Gastroesophageal sphincter (tissue), 4 donors: ENCODE measurements at places on chromosomes 5 and 9. TPM values are rescaled to one million over a fixed set of nuclear protein-coding genes. Genes with fewer than 3 reads are reported as not detected.
A peak's percentile ranks its signal among the peaks of the same experiment; 100 is the strongest.

DNA sequence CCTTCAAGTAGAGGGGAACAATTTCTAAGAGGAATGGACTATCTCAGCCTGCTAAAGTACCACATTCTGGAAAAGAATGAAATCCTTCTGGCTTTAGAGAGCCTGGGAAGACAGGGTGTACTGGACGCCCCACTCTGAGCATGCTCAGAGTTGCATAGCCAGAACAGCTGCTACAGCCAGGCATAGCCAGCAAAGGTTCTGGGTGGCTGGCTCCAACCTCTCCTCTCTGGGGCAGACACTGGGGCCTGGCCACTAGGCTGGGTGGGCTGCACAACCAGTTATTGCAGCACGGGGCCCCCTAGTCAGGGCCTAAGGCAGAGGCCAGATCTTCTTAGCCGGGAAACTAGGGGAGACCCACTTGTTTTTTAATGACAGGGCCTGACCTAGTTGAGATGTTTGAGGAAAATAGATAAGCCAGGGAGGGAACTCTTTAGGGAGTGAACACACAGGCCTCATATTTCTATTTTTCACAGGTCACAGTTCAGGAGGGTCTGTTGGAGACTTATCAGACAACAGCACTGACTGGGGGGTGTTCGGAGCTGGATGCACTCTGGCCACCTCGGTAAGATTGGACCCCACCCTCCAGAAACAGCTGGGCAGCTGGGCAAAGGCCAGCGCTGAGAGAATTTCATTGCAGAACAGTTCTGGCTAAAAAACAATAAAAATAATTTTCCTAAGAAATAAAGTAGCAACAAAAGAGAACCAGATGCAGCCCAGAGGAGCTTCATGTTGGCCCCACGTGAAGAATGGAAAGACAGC, 142.9 kb downstream of the LPAR1 start:
- H3K4me3 ChIP-seq = no peak overlapping the region
- no peaks in the 10 kb centered on the region for H3K36me3 ChIP-seq
- ATAC-seq = peak; percentile 91
- H3K4me1 ChIP-seq = peaks cover 8% of the 10 kb centered on the region
- H3K27me3 ChIP-seq = no peaks in the 10 kb centered on the region

GRCh38 chr5:81884871-81885270, 87.0 kb upstream of the ATG10 start:
- no peaks in the 10 kb centered on the region for H3K4me1 ChIP-seq
- H3K27ac ChIP-seq = no peak overlapping the region
- no peak for ATAC-seq
- no peaks in the 10 kb centered on the region for H3K27me3 ChIP-seq
- no peaks in the 10 kb centered on the region for H3K36me3 ChIP-seq

GRCh38 chr9:109813303-109813702, 33.3 kb downstream of the PALM2AKAP2 start:
- peaks cover 11% of the 10 kb centered on the region for H3K4me1 ChIP-seq
- no peak overlapping the region for H3K4me3 ChIP-seq
- H3K27ac ChIP-seq = no peak overlapping the region
- no peak for ATAC-seq
- H3K36me3 ChIP-seq = no peaks in the 10 kb centered on the region

GRCh38 chr9:97740848-97741821, 44.0 kb upstream of the XPA start:
- ATAC-seq = peak; percentile 91
- H3K27ac ChIP-seq = peak overlapping the region; percentile 68
- peaks cover 41% of the 10 kb centered on the region for H3K27me3 ChIP-seq
- H3K4me3 ChIP-seq = peak overlapping the region; percentile 50

- H3K36me3 ChIP-seq = no peaks in the 10 kb centered on the region
- no peak overlapping the region for H3K4me3 ChIP-seq
- ATAC-seq = no peak
Observed at GRCh38 chr9:132485393-132485792, 75.4 kb downstream of the CFAP77 start.

DNA sequence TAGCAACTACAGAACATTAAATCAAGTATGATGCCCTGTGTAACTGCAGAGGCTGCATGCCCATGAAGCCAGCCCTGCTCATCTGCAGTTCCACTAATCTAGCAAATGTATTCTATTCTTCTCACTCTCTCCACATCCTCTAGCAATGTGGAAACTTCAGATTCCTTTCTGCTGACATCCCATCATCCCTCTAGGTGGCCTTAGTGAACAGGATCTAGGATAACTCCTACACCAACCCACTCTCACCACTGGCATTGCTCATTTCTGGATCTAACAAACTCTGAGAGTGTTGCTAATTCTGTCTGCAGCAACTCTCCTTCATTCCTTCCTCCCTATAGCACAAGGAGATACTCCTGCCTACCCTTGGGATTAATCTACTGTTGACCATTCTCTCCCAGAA, 80.8 kb downstream of the FAM81B start:
- no peaks in the 10 kb centered on the region for H3K4me1 ChIP-seq
- no peak overlapping the region for H3K4me3 ChIP-seq
- no peak for ATAC-seq
- peaks cover 3% of the 10 kb centered on the region for H3K36me3 ChIP-seq
- no peaks in the 10 kb centered on the region for H3K27me3 ChIP-seq
- H3K27ac ChIP-seq = no peak overlapping the region

- peaks cover 6% of the 10 kb centered on the region for H3K27me3 ChIP-seq
- no peak for ATAC-seq
- peak overlapping the region; percentile 27 for H3K4me3 ChIP-seq
- no peaks in the 10 kb centered on the region for H3K36me3 ChIP-seq
Observed at GRCh38 chr5:54844905-54845566, 140.4 kb downstream of the ESM1 start.

DNA sequence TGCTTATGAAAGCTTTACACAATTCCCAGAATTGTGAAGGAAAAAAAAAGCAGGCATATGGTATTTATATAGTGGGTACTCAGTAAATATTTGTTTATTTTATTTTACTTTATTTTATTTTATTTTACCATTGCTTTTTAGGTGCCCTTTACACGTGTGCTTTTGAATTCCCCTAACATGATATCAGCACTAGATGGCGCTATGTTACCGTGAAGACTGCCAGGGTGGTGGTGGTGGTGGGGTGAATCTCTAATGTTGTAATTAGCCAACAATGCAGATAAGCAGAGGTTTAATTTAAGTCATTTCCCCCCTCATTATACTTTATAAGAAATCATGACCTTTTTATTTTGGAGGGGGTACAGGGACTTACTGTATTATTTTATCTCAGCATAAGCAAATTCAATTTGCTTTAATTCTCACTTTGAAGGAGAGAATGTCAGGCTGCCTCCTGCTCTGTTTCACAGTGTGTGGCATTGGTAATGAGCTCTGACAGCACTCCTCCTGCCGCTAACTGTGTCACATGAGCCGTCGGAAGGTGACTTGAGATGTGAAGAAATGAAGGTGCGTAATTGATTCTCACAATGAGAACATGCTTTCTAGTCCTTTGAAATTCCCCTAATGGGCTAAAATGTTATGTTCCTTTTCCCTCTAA, 165.6 kb downstream of the YTHDC2 start:
- H3K4me3 ChIP-seq = no peak overlapping the region
- no peaks in the 10 kb centered on the region for H3K36me3 ChIP-seq
- no peak overlapping the region for H3K27ac ChIP-seq

DNA sequence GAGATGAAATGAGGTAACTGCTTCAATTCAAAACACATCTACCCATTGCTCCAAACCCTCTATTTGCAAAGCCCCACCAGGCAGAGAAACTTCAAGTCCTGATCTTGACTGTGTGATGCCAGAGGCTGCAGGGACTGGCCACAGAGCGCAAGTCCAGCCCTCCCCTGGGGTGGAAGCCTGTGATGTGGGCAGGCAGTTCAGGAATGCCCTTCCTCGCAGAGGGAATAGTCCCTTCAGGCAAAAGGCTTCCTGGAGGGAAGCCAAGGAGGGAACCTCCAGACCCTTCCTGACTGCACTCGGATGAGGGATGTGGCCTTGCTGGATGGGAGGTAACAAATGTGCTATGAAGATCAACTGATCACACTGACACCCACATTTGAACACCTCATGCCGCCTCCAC, 131.2 kb downstream of the SLIT3 start:
- H3K27ac ChIP-seq = no peak overlapping the region
- H3K27me3 ChIP-seq = no peaks in the 10 kb centered on the region
- no peak for ATAC-seq
- H3K4me1 ChIP-seq = peaks cover 25% of the 10 kb centered on the region
- H3K4me3 ChIP-seq = no peak overlapping the region
- H3K36me3 ChIP-seq = no peaks in the 10 kb centered on the region

GRCh38 chr5:52731274-52732027, 56.3 kb upstream of the ITGA1 start:
- H3K27me3 ChIP-seq = no peaks in the 10 kb centered on the region
- peaks cover 8% of the 10 kb centered on the region for H3K4me1 ChIP-seq
- no peak overlapping the region for H3K4me3 ChIP-seq

DNA sequence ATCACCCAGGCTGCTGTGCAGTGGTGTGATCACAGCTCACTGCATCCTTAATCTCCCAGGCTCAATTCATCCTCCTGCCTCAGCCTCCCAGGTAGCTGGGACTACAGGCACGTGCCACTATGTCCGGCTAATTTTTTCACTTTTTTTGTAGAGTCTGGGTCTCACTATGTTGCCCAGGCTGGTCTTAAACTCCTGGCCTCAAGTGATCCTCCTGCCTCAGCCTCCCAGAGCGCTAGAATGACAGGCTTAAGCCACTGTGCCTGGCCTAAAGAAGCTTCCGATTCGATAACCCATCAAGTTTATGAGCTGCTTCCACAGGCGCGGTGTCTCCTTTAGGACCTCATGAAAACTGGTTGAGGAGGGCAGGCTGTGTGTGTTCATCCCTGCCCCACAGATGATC, 16.2 kb downstream of the COL27A1 start:
- H3K27ac ChIP-seq = no peak overlapping the region
- no peak for ATAC-seq

GRCh38 chr5:78482948-78483347, 122.5 kb downstream of the SCAMP1 start:
- H3K36me3 ChIP-seq = peaks cover 4% of the 10 kb centered on the region
- no peak overlapping the region for H3K4me3 ChIP-seq
- H3K27ac ChIP-seq = no peak overlapping the region
- no peak for ATAC-seq

DNA sequence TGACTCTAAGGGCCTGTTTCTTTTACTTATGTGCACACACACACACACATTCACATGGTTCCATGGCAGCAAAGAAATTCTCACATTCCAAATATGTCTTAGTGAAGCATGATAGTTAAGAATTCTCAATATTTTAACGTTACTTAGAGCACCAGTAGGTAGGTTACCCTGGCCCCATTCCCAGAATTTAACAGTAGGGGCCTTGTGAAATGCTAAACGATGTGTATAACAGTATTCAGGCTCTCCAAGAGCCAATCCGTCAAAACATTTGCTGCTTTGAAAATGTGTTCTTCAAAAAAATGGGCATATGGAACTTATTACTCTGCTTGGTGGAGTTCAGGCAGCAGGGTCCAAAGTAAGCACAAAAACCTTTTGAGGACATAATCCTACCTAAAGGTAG, 93.7 kb upstream of the DAB2 start:
- peak overlapping the region; percentile 50 for H3K27ac ChIP-seq
- H3K36me3 ChIP-seq = no peaks in the 10 kb centered on the region
- H3K27me3 ChIP-seq = no peaks in the 10 kb centered on the region
- ATAC-seq = no peak
- peaks cover 33% of the 10 kb centered on the region for H3K4me1 ChIP-seq
- H3K4me3 ChIP-seq = no peak overlapping the region

DNA sequence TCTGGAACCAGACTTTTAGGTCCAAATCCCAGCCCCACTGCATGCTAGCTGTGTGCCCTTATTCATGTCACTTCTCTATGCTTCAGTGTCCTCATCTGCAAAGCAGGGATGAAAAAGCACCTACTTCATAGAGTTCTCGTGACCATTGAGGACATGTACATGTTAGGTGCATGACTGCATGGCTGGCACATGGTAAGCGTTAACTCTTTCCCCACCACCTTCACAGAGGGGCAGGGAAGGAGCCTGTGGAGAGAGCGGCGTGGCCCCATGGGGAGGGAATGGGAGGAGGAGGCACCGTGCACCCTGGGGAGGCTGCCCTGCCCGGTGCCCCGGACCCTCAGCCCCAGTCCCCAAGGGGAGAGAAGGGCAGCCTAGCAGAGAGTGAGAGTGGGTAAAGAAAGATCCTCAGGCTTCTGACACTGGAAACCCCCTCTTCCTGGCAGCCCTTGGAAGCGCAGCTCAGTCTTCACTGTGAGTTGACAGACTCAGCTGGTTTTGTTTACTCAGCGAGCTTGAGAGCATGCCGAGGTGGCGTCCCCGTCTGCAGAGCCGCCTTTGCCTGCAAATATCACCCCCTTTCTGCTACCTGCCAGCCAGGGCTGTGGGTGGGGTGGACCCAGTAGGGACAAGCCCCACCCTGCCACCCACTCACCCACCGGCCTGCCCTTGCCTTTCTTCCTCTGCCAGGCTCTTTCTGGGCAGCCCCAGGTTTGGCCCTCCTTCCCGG, 10.6 kb upstream of the ANGPTL2 start:
- H3K4me3 ChIP-seq = no peak overlapping the region
- peak overlapping the region; percentile 87 for H3K27ac ChIP-seq
- no peaks in the 10 kb centered on the region for H3K36me3 ChIP-seq
- H3K4me1 ChIP-seq = peaks cover 88% of the 10 kb centered on the region
- no peak for ATAC-seq
- no peaks in the 10 kb centered on the region for H3K27me3 ChIP-seq

- ATAC-seq = no peak
- H3K27me3 ChIP-seq = no peaks in the 10 kb centered on the region
- H3K4me1 ChIP-seq = peaks cover 56% of the 10 kb centered on the region
- H3K36me3 ChIP-seq = no peaks in the 10 kb centered on the region
- H3K27ac ChIP-seq = no peak overlapping the region
Observed at GRCh38 chr9:113533335-113534225, 70.1 kb downstream of the RGS3 start.

DNA sequence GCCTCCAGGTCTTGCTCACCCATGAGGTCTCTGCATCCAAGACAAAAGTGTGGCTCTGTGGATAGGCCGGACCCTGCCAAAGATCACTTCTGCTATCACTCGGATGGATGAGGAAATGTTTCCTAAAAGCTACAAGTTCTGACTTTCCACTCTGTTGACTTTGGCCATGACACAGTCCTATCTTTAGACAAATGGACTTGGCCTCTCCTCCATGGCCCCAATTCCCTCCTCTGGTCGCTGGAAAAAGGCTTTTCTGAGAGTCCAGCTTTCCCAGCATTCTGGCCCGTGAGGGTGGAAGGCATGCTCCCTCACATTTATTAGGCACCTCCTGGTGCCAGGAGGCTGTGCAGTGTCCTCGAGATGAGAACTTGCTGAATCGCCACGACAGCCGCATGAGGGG, 83.1 kb downstream of the COL27A1 start:
- H3K27me3 ChIP-seq = no peaks in the 10 kb centered on the region
- peaks cover 8% of the 10 kb centered on the region for H3K36me3 ChIP-seq
- H3K4me3 ChIP-seq = no peak overlapping the region

GRCh38 chr5:139205124-139205523, 7.0 kb upstream of the SIL1 start:
- no peak overlapping the region for H3K27ac ChIP-seq
- no peaks in the 10 kb centered on the region for H3K4me1 ChIP-seq
- no peak overlapping the region for H3K4me3 ChIP-seq
- H3K27me3 ChIP-seq = no peaks in the 10 kb centered on the region
- no peaks in the 10 kb centered on the region for H3K36me3 ChIP-seq
- ATAC-seq = no peak

Gene FEM1C
- total RNA-seq = 73.9 TPM

Gene KIF27
- total RNA-seq = 3.9 TPM

Gene BRIX1
- 34.7 TPM for total RNA-seq

Gene TJP2
- total RNA-seq = 79.9 TPM

Gene PCDHGB2
- total RNA-seq = 15.6 TPM

Gene PRKACG
- not detected for total RNA-seq

Gene QRFP
- total RNA-seq = not detected

Gene IFNW1
- not detected for total RNA-seq

Gene MSMP
- not detected for total RNA-seq

Gene TRPM3
- total RNA-seq = 0.47 TPM

Gene CTNND2
- 3.1 TPM for total RNA-seq

Gene WDR38
- total RNA-seq = not detected

Gene SLCO4C1
- total RNA-seq = 0.12 TPM

Gene NSUN2
- total RNA-seq = 50.3 TPM

Gene DDX4
- total RNA-seq = not detected
